Heart left ventricle (tissue), 16 donors: ENCODE measurements at places on chromosomes 6 and 20. TPM values are rescaled to one million over a fixed set of nuclear protein-coding genes. Genes with fewer than 3 reads are reported as not detected.

GRCh38 chr6:3699231-3699630 lies 52.3 kb downstream of the PXDC1 start:
- no peak for DNase-seq

DNA sequence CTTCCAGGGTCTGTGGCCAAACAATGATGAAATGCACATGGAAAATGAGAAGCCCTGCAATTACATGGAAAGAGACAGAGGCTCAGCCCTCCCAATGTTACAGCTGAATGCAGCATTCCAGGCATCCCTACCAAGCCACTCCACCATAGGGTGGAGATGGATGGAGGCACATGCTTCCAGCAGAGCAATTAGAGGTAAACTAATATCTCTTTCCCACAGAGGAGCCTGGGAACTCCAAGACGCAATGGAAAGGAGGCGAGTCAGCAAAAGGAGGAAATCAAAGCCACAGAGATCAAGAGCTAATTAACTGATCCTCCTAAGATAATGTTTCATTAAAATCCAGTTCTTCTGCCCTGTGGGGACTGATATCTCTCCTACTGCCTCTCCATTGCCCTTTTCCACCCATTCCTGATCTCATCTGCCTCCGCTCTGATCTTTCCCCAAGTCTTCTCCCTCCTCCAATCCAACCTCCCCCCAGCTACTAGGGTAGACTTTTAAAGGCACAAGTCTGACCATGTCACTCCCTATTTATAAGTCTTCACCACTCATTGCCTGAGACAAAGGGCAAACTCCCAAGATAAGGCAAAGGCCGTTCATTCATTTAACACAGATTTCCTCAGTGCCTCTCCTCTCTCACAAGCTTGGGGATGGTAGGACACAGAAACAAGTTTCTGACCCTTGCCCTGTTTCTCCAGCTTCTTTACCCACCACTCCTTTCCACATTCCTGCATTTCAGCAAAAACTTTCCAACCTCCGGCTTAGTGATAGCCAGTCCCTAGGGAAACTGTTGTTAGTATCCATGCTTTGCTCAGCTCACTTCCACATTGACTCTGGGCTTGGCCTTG lies 14.3 kb upstream of the KCNB1 start:
- DNase-seq = no peak

DNA sequence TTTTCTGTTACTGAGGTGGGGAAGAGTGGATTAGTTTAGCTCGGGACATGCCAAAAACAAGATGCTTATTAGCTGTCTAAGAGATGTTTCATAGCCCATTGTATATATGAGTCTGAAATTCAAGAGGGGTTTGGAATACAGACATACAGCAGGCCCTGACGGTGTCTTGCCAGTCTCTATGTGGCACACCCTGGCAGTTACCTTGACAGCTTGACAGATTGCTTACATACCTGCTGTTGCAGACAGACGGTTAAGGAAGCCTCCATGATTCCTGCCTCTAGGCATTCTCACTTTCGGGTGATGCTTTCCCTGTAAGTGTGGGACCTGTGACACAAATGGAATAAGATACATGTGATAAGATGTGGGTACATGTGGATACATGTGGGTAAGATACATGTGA lies 95.0 kb downstream of the QRSL1 start:
- no peak for DNase-seq

DNA sequence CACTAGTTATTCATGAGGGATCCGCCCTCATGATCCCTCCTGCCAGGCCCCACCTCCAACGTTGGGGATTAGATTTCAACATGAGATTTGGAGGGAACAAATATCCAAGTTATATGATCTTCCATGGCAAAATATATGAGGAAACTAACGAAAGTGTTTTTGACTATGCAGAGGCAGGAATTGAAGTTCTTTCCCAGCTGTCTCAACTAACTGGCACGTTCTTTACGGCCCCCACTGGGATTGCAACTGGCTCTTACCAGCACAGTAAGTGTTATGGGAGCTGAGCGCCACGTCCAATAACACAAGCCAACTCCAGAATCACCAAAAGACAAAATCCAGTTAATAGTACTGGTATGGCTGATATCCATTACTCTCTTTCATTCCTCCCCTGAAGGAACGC lies 66.6 kb downstream of the ECT2L start:
- DNase-seq = no peak

- no peak for DNase-seq
Measured at GRCh38 chr6:39209360-39209811, 19.9 kb downstream of the KCNK5 start.

- DNase-seq = no peak
Measured at GRCh38 chr20:47677635-47678453, 107.4 kb downstream of the SULF2 start.

DNA sequence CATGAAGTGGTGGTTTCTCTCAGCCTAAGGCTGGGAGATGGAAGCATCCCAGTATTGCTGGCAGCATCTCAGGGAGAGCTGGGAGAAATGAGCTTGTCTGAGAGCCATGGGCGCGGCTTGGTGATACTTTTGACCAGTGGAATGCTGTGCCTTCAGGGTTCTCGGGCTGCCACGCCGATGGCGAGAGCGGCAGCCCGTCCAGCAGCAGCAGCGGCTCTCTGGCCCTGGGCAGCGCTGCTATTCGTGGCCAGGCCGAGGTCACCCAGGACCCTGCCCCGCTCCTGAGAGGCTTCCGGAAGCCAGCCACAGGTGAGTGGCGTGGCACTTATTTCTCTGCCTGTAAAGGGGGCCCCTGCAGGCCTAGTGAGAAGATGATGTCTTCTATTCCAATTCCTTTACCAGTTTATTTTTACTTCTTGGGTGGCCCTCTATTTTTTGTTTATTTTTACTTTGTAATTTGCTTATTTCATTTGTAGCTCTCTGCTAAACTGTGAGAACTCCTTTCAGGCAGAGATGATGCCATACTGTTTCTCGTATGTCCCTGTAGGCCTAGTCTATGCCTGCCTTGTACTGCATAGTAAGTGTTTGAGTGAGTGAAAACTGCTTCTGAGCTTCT lies 71.7 kb downstream of the ASXL1 start:
- DNase-seq = no peak

DNA sequence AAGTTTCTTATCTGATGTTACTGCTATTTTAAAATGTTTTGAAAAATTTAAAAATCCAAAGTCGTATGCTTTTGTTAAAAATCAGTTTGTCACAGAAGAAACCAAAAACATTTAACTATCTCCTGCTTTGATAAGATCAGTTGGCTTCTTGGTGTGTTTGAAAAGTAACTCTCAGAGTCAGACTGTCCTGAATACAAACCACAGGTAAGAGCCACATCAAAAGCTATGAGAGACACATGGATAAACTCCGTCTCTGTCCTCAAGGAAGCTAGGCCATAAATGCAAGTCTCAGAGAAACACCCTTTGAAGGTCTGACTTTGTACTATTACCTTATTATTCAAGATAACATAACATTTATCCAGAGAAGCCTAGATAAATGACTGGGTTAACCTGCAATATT lies 7.7 kb downstream of the HBS1L start:
- DNase-seq = no peak

DNA sequence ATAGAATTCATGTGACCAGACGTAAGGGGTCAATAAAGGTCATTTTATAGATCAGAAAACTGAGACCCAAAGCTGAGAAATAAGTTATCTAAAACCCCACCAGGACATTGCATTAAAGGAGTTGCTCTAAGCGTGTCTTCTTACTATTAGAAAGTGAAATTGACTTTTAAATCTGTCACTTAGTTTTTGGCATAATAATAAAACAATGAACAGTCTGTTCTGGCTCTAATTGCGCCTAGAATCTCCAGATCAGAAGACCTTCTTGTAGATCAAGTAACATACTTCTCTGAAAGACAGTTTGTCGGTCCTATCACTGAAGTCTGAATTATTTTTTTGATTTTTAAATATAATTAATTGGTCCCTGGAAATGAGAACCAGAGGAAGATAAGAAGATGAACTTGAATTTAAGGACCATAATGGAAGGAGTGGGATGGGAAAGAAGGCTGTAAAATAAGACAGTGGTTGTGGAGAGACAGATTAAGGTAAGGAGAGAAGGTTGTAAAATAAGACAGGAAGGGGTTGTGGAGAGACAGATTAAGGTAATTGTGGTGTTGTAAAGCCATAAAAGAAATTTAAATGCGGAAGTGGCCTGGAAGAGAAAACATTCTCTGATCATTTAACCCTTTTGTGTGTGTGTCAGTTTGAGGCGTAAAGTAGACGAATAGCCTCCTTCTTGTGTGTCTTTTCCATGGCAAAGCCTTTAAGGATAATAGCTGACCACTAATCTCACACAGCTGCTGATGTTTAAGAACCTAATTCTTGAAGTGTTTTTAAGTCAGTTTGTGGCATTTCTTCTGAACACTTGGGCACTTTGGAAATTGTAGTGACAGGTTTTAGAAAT lies 20.1 kb downstream of the TOP1 start:
- DNase-seq = no peak

- no peak for DNase-seq
Measured at GRCh38 chr6:157049133-157049532, 272.0 kb downstream of the ARID1B start.

DNA sequence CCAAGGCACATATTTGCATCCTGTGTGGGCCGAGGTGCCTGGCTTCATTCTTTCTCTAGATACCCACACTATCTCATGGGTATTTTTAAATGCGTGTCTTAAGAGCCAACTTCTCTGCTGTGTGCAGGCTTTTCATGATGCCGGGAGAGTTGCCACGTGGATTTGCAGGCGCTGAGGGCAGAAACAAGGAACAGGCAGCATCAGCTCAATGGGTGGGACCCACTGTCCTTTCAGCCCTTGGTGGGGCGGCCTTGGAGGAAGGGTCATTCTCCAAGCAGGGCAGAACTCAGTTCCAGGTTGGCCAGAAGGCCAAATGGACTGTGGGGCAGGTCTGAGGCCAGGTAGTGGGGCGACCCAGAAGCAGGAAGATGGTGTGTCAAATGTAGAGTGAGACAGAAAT lies 84.7 kb downstream of the PHACTR3 start:
- no peak for DNase-seq

DNA sequence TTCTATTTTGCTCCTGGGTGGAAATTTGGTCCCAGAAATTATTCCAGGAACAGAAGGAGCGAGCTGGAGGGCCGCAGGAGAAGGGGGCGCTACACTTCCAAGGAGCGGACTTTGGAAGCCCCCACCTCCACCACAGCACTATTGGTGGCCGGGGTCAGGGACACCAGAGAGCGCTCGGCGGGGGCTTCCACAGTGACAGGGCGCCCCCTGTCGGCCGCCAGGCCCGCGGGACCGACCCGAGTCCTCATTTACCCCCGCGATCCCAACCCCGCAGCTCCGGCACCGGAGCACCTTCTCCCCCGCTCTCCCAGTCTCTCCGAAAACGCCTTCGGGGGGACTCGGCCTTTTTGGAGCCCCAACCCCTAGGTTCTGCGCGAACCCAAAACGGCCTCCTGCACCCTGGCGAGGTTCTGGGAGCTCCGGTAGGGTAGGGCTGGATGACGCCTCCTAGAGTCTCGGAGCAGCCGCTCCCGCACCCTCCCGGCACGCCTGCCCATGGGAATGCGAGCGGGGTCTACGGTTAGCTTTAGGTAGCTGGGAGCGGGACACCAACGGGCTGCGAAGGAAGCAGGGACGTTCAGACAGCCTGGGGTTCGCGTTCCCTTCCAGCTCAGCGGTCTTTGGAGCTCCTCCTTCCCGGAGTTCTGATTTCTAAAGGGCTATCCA lies 2.4 kb upstream of the FOXA2 start:
- no peak for DNase-seq

DNA sequence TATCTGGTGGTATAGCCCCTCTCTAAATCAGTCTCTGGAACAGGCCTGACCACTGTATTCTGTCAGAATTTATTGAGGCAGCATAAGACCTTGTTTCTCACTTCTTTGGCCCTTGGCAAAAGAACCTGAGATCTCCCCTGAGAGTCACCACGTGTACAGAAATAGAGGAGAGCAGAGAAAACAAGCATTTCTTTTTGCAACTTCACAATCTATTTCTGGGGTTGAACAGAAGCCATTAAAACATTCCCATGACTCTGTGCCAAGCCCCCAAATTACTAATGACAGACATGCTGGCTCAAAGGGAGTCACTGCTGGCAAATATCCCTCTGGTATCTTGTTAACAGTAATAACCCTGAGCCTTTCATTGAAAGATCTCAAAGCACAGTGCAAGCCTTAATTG lies 395.3 kb downstream of the MAFB start:
- no peak for DNase-seq

DNA sequence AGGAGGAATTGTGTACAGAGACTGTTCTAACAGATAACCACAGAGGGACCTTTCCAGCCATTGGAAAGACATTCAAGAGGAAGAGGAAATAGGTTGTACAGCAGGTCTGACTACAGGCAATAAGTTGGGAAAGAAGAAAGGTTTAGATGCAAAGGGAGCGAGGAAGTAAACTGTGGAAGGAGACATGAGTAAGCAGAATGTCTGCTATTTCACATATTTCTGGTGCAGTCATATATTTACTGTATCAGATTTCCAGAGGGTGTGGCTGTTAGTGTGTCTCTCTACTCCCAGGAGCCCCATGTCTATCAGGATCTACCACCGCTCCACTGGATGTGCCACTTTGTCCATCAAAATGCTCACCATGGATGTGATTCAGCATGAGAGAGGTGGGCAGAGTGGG lies 25.9 kb downstream of the MRS2 start:
- no peak for DNase-seq

- no peak for DNase-seq
Measured at GRCh38 chr20:38875175-38875993, 50.8 kb upstream of the FAM83D start.

DNA sequence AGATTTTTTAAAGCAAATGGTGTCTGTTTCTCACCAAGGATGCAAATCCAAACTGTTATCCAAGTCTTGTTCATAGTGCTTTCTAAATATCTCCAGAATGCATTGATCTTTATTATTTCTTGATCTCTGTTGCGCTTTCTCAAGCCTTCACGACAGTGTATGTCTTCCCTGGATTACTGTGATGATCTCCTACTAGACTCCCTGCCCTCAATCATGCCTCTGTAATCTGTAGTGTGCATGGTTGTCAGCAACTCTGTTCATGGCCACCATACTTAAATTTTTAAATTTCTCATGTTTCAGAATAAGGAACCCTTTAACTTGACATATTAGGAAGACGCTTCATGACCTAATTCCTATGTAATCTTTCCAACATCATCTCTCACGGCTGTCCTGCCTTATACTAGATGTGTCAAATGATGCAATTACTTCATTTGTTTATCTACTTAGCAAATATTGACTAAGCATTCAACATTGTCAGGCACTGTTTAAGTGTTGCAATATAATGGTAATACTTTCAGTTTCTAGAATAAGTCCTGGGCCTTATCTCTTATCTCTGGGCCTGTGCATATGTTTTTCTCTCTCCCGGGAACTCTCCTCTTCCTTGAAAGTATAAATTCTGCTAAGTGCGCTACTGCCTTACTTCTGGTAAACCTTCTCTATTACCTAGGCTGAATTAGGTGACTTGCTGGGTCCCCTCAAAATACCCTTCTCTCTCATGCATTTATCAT lies 25.6 kb upstream of the AHI1 start:
- DNase-seq = no peak

The EEF1A2 gene
- polyA plus RNA-seq = 1,345 TPM

The PACRG gene
- polyA plus RNA-seq = 2.0 TPM

The GTSF1L gene
- polyA plus RNA-seq = not detected

The CCHCR1 gene
- 10.3 TPM for polyA plus RNA-seq

The ROS1 gene
- polyA plus RNA-seq = not detected

The GSTA2 gene
- not detected for polyA plus RNA-seq
